ENCODE measurements at places on chromosomes 7 and 10. TPM values are rescaled to one million over a fixed set of nuclear protein-coding genes. Genes with fewer than 3 reads are reported as not detected.

- no peaks in the 10 kb centered on the region for H3K4me1 ChIP-seq
- no peak overlapping the region for H3K27ac ChIP-seq
- H3K4me3 ChIP-seq, result no peak overlapping the region
- no peaks in the 10 kb centered on the region for H3K27me3 ChIP-seq
Observed at GRCh38 chr10:48667960-48668590, 16.6 kb upstream of the WDFY4 start.

GRCh38 chr7:139948167-139948566 lies 114.6 kb downstream of the PARP12 start:
- H3K4me3 ChIP-seq, result no peak overlapping the region
- no peak for DNase-seq
- no peak overlapping the region for H3K27ac ChIP-seq
- H3K36me3 ChIP-seq, result no peaks in the 10 kb centered on the region
- no peaks in the 10 kb centered on the region for H3K27me3 ChIP-seq

DNA sequence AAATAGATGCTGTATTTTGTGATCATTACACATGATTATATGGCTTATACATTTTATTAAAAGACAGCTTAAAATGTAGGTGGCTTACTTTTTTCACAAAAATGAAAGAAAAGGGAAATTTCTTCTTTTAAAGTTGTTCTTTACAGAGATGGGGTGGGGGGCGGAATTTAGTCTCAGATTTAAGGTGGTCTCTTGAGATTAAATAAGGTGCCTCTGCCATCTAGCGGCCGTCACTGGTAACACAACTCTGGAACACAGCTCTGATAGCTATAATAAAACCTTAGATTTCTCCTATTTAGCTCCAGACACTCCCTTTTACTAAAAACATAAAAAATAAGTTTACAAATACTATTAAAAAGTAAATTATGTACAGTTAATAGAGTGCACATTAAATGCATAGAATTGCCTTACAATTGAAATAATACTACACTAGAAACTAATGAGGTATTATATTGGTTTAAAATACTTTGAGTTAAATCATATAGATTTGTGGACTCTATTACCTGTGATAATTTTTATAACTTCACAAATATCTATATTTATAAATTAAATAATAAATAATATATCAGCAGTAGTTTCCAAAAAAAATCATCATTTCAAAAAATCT lies 210.9 kb downstream of the DGKB start:
- no peaks in the 10 kb centered on the region for H3K36me3 ChIP-seq
- DNase-seq, result peak; percentile 63
- H3K4me1 ChIP-seq, result no peaks in the 10 kb centered on the region
- no peak overlapping the region for H3K4me3 ChIP-seq
- no peaks in the 10 kb centered on the region for H3K27me3 ChIP-seq

DNA sequence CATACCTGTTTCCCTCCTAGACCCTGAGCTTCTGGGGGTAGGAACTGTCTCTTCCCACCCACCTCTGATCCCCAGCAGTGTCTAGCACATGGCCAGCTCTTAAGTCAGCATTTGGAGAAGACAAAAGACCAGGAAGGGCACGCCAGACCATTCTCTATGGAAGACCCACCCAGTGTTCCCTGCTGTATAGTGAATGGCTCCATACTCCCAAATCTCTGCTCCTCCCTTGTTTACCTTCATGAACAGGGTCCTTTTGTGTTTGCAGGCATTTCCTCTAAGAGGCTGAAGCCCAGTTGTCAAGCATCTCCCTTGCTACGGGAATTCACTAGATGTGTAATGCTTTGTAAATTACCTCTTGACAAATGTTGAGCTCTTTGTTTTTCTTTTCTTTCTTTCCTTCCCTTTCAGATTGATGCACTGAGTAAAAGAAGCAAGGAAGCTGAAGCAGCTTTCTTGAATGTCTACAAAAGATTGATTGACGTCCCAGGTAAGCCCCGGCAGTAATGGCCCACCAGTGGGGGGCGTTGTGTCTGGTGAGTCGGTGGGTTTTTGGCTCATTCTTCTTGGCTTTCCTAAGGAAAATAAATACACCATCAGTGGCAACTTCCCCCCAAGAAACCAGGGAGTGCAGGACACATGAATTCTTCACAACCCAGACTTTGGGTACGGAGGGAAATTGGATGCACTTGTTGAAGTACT lies 216.6 kb upstream of the SH2B2 start:
- H3K36me3 ChIP-seq, result peaks cover 7% of the 10 kb centered on the region
- no peak overlapping the region for H3K4me3 ChIP-seq
- no peaks in the 10 kb centered on the region for H3K27me3 ChIP-seq

GRCh38 chr7:131281266-131282048 lies 46.2 kb upstream of the MKLN1 start:
- H3K27me3 ChIP-seq, result no peaks in the 10 kb centered on the region
- no peak for DNase-seq
- H3K27ac ChIP-seq, result no peak overlapping the region
- no peaks in the 10 kb centered on the region for H3K36me3 ChIP-seq

DNA sequence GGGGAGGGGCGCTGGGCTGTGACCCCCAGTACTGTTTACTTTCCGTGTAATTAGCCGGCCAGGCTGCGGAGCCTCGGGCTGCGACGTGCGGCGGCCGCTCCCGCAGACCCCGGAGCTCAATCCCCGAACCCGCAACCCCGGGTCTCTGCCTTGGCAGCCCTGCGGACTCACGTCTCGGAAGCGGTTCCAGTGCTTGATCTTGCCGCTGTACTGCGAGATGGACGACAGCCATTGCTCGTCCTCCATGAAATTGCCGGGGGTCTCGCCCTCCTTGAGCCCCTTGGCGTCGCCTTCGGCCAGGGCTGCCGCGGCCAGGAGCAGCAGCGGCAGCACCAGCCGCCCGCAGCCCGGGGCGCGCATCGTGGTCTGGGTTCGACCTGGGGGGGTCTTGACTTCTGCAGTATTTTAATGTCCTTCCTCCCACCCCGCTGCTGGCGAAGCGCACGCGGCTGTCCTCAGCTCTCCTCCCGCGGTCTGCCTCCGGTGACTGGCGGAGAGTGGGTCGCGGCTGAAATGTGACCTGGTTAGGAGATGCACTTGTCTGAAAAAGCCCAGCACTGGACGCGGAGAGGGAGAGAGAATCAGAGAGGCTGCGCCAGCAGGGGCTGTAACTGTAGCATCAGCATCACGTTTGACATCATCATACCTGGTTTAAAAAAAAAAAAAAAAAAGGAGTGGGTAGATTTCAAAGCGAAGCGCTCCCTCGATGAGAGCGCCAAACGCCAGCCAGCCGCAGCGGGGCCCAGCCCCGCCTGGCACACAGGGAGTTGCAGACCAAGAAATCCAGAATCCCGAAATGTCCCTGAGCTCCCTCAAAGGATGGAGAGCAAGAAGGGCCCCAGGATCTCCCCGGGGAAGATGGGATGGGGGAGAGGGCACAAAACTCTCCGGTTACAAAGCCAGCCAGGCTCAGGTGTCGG lies at the start of gene SPOCK2:
Gene SPOCK2, minus strand, starts transcription at position 583 of the 920 bp plus-strand sequence. Its CDS starts 223 bp downstream, at position 360.
- H3K27me3 ChIP-seq, result peaks cover 5% of the 10 kb centered on the region
- H3K36me3 ChIP-seq, result no peaks in the 10 kb centered on the region
- peaks cover 11% of the 10 kb centered on the region for H3K4me1 ChIP-seq
- DNase-seq, result peak; percentile 84
- peak within 1 kb of the TSS; percentile 47 for H3K4me3 ChIP-seq
- H3K27ac ChIP-seq, result peak within 1 kb of the TSS; percentile 60

GRCh38 chr10:101744267-101744666 lies 31.6 kb downstream of the FGF8 start:
- H3K4me1 ChIP-seq, result peaks cover 6% of the 10 kb centered on the region
- no peak overlapping the region for H3K4me3 ChIP-seq
- H3K27ac ChIP-seq, result no peak overlapping the region
- no peaks in the 10 kb centered on the region for H3K36me3 ChIP-seq
- H3K27me3 ChIP-seq, result no peaks in the 10 kb centered on the region
- DNase-seq, result no peak

DNA sequence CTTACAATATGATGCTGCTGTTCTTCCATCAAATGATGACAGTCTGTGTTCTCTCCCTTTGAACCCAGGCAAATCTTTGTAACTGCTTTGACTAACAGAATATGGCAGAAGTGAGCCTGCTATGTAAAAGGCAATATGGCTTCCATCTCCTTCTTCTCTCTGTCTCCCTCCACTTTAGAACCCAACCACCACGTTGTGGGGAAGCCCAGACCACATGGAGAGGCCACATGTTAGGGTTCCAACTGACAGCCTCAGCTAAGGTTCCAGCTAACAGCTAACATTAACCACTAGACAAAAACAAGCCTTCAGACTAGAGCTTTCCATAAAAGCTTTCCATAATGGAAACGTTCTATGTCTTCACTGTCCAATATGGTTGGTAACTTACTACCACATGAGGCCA lies 107.7 kb downstream of the PRTFDC1 start:
- DNase-seq, result no peak
- H3K36me3 ChIP-seq, result no peaks in the 10 kb centered on the region
- H3K27ac ChIP-seq, result no peak overlapping the region

- H3K27ac ChIP-seq, result no peak overlapping the region
- no peak for DNase-seq
- peaks cover 2% of the 10 kb centered on the region for H3K36me3 ChIP-seq
- H3K27me3 ChIP-seq, result no peaks in the 10 kb centered on the region
Observed at GRCh38 chr10:6237199-6237530, 34.4 kb downstream of the PFKFB3 start.

- no peak for DNase-seq
- H3K4me1 ChIP-seq, result no peaks in the 10 kb centered on the region
- no peak overlapping the region for H3K27ac ChIP-seq
- H3K36me3 ChIP-seq, result no peaks in the 10 kb centered on the region
- H3K27me3 ChIP-seq, result no peaks in the 10 kb centered on the region
- no peak overlapping the region for H3K4me3 ChIP-seq
Observed at GRCh38 chr10:110340122-110340521, 35.4 kb upstream of the SMNDC1 start.

DNA sequence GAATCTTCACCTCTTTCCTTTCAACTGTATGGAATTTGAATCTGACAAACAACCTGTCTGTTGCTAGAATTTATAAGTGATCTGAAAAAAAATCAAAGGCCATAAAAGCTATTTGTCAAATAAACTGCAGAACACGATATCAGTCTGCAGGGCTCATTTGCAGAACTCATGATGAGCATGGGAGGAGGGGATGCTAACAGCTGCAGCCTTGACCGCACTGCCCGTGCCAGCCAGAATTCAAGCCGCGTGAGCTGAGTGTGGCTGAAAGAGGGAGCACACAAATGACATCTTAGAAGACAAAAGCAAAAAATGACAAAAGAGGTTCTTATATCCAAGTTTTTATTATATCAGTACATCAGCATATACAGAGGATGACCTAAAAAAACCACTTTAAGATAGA lies 15.7 kb downstream of the LRRTM3 start:
- DNase-seq, result peak; percentile 56
- no peaks in the 10 kb centered on the region for H3K36me3 ChIP-seq
- no peaks in the 10 kb centered on the region for H3K4me1 ChIP-seq
- no peak overlapping the region for H3K4me3 ChIP-seq

Gene BAIAP2L1
- 18.8 TPM for total RNA-seq

Gene NACAD
- total RNA-seq, result 4.2 TPM

Gene CYP3A4
- not detected for total RNA-seq

Gene FAM170B
- not detected for total RNA-seq

Gene HABP2
- 25.6 TPM for total RNA-seq

Gene FIS1
- total RNA-seq, result 180 TPM

Data from kidney (tissue), 22 donors.